ENCODE measurements at places on chromosomes 5 and 9.

GRCh38 chr9:134858051-134858841, 22.4 kb upstream of the FCN2 start:
- DNase-seq: no peak

- DNase-seq: no peak
Measured at GRCh38 chr5:9652295-9652694, 22.1 kb upstream of the TAS2R1 start.

- DNase-seq: no peak
Measured at GRCh38 chr5:32712481-32713360, 1.6 kb downstream of the NPR3 start.

GRCh38 chr9:116279230-116279629, 125.6 kb downstream of the PAPPA start:
- DNase-seq: no peak

- DNase-seq: no peak
Measured at GRCh38 chr5:59685793-59686192, 207.7 kb downstream of the PDE4D start.

DNA sequence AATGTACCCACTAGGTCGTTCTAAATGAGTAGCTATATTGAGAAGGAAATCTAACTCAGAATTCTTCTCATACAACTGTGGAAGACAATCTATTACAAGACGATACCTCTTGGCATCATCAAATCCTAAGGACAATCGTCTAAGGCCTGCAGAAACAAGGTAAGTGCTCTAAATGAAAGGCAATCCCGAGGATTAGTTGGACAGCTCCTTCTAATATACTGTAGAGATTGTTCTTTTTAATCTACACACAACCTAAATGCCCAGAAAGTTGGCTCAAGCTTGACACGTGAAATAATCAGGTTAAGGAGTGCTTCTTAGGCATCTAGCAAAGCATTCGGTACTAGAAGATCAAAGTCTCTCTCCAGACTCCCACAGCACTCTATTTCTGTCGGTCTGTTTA, 55.1 kb downstream of the MED27 start:
- DNase-seq: no peak

DNA sequence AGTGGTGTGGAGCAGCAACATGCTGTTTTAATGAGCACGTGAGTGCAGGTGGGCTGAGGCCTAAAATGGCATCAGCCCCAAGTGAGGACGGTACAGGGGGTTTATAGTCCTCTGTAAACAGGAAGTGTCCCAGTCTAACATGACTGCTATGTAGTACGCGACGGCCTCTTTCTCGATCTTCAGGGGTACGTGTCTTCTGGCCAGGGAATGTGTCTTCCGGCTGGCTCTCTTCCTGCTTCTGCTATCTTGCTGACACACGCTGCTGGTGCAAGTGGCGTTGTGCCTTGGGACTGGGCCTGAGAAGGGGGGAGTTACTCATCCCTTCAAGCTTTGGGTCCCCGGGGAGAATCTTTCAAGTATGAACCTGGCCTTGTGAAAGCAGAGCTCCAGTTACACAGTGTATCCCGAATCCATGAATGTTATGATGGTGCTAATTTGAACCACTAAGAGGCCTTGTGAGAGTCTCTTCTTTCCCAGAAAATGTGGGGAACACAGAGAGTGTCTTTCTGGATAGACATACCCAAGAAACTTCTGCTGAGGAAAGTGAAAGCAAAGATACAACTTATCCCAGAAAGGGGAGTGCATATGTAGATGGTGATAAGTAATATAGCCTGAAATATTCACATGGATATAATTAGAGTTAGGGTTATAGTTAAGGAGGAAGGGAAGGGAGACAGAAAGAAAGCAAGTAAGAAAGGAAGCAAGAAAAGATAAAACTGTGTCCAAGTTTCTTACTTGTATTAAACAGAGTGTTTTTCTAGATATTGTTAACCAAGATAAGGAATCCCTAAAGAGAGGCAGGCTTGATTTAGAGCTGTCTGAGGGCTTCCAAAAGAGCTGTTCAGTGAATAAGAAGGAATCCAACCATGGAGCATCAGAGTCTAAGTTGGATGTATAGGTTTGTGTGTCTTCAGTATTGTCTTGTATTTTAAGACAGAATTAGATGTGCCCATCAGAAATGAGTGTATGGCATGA, 35.5 kb upstream of the ANXA2R start:
- DNase-seq: no peak

GRCh38 chr9:124814164-124814535, 37.2 kb downstream of the OLFML2A start:
- DNase-seq: no peak

DNA sequence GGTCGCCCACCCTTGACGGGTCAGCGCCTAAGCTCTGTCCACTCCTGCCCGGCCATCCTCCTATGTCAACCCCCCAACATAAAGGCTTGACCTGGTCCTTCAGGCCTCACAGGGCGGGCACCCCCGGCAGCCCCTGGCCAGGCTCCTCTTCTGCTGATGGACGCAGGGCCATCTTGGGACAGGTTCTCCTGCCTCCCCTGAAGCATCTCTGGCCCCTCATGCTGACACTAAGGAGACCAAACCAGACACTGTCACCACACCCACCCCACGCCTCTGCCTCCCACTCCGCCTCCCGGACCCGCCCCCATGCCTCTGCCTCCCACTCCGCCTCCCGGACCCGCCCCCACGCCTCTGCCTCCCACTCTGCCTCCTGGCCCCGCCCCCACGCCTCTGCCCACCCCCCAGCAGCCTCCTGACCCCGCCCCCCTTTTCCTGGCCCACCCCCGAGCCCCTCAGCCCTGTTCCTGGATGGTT, 6.8 kb downstream of the OBP2A start:
- no peak for DNase-seq

Measured in NCI-H146 (cell line).